Hematopoietic multipotent progenitor cell treated with erythropoietin and hydrocortisone succinate and interleukin-3 and kit ligand, for 6 days (in vitro differentiated cells): ENCODE measurements at places on chromosomes 16 and 17.

- DNase-seq = no peak
Measured at GRCh38 chr17:74597069-74597790, 5.1 kb upstream of the CD300LD start.

GRCh38 chr17:49991409-49991808 lies 3.6 kb downstream of the DLX3 start:
- DNase-seq = no peak

DNA sequence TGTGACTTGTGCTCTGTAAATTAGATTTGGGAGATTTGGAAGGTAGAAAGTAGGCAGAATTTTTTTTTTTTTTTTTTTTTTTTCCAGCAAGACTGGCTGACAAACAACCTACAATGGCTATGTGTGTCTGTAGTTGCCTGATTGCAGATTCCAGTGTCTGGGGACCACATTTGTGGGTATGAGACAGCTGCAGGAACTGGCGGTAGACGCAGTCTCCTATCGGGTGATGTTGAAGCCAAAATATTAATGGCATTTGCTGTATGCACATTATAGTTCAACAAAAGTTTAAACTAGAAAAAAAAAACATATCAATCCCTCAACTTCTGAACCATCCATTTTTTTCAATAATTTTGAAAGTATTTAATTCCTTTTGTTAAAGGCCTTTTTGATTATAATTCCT lies 665.2 kb downstream of the TOX3 start:
- DNase-seq = no peak

DNA sequence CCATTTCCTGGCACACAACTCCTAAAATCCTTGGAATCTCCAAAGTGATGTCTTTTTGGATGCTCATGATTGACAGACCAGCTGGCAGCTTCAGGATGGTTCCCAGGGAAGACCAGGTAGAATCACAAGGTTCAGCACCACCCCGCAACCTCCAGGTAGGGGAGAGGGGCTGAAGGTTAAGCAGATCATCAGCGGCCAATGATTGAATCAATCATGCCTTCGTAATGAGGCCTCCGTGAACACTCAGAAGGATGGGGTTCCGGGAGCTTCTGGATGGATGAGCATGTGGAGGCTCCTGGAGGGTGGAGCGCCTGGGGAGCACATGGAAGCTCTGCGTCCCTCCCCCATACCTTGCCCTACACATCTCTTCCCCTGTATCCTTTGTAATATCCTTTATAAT lies 185.9 kb downstream of the SEC14L1 start:
- no peak for DNase-seq

GRCh38 chr16:19436540-19436939 lies 18.9 kb downstream of the TMC5 start:
- no peak for DNase-seq

DNA sequence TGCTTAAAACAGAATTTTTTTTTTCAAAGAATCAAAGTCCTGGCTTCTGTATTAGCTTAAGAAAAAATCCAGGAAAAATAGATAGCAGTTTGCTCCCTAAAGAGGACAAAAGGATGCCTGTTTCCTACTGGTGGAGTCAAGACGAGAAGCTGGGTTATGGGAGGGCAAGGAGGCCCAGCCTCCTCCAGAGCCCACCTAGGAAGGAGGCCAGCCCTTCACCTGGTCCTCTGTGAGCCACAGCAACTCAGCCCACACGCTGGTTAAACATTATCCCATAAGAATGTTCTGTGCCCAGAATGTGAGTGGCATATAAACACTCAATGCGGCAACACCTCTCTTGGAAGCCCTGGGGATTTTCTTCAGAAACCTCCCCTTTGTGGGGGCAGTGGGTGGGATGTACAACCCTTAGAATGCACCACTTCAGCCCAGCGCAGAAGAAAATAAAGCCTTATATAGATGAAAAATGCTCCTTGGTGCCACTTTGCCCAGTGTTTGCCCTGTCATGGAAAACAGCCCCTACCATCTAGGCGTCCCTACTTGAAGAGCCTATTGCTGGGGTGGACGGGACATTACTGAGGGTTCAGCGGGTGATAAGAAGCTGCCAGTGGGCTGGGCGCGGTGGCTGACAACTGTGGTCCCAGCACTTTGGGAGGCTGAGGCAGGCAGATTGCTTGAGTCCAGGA lies 48.0 kb downstream of the TEKT5 start:
- DNase-seq = peak; percentile 24

DNA sequence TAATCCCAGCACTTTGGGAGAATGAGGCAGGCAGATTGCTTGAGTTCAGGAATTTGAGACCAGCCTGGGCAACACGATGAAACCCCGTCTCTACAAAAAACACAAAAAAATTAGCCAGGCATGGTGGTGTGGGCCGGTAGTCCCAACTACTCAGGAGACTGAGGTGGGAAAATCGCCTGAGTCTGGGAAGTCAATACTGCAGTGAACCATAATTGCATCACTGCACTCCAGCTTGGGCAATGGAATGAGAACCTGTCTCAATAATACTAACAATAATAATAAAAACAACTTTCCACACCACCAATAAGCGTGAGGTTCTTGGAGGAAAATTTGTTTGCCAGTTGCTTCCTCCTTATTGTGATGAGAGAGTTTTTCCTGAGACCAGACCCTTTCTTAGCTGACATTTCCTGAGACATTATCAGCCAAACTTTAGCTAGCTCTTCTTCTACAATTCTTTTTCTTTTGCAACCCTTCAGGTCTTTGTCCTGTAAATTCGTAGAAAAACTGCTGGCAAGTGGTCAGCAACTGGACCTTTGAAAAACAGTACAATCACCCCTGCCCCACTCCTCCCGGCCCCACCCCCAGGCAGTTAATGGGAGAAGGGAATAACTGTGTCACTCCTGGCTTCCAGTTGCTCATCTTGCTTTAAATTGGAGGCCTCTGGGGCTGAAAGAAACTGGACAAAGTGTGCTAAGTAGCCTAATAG lies 3.5 kb upstream of the EZH1 start:
- DNase-seq = no peak

- no peak for DNase-seq
Measured at GRCh38 chr17:82059272-82060000, 6.2 kb downstream of the DUS1L start.

GRCh38 chr17:55479903-55480302 lies 31.3 kb downstream of the SMIM36 start:
- DNase-seq = no peak

GRCh38 chr17:70271672-70272071 lies 102.3 kb downstream of the KCNJ2 start:
- no peak for DNase-seq

DNA sequence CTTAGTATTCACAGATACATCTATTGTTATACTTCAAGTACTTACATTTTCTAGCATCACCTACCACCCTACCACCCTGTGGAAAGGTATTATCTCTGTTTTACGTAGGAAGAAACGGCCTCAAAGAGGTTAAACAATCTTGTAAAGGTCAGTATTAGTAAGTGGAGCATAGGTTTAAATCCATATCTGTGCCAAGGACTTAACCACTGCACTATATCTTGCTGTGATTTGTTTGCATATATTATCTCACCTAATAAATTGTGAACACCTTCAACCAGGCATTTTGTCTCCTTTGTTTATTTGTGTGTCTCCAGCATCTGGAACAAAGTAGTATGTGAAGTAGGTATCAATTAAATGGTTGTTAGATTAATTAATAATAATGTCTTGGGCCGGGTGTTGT lies 27.3 kb downstream of the IGF2BP1 start:
- no peak for DNase-seq

- DNase-seq = no peak
Measured at GRCh38 chr16:86287664-86288201, 222.6 kb upstream of the FOXF1 start.

- DNase-seq = no peak
Measured at GRCh38 chr16:73215678-73216377, 167.9 kb upstream of the ZFHX3 start.

DNA sequence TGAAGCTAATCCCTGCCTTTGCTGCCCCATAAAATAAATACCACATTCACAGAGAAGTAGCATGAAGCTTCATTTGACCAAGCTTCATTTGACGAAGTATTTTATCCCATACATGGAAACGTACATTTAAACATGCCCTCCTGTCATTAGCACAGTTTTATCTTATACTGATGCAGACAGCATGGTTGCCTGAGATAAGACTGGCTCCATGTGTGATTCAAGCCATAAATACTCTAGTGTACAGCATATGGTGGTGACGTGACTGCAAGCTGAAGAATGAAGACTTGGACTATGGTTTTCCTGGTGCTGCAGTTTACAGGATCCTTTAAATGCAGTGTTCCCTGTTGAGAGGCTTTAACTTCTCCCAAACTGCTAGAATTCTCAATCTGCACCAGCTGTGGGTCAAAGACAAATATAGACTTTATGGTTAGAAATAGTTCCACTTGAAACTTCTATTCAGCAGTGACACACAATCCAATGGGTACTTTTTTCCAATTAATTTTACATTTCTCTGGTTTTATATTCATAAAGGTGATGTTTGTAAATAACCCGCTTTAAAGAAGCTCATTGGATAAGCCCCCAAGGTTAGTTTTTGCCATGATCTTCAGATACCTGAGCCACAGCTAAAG lies 64.9 kb downstream of the CYB561 start:
- peak; percentile 92 for DNase-seq

DNA sequence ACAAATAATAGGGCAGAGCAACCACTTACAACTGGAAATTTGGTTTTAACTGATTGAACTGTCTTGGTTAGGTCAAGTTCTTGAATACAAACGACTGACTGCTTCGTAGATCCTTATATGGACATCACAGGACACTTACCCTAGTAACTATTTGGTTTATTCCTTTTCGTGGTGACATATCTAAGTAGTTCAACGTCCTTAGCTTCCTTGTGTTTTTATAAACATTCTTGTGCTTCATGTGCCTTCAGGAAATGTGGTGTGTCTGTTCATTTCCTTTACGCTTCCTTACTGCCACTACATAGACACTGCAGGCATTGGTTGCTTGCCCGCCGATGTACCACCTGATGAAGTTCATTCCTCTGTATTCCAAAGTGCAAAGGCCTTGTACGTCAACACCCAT lies 59.3 kb downstream of the USP10 start:
- DNase-seq = no peak

DNA sequence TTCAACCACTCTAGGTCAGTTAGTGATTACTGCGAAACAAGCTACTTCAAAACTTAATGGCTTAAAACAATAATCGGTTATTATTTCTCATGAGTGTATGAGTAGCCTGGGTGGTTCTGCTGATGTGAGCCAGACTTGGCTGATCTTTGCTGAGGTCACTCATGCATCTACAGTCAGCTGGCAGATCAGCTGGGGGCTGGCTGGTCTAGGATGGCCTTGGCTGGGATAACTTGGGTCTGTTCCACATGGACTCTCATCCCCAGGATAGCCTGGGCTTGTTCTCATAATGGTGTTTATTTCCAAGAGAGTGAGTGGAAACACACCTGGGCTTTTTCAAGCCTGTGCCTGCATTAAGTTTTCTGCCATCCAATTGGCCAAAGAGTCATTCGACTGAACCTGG lies 13.0 kb downstream of the CCDC182 start:
- no peak for DNase-seq

DNA sequence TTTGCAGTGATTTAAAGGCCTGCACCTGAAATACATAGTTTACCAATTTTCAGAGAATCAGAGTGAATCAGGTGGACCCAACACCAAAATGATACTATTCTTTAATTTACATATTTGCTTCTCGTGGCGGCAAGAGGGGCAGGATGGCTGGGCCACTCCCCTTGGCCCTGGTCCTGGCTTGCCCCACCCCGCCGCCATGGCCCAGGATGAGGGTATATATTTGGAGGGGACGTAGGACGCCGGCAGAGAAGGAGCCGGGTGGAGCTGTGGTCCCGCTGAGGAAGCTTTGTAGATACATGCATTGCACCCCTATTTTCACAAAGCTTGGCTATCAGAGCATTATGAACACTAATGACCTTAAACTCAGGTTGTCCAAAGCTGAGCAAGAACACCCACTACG lies 43.5 kb downstream of the EFCAB13 start:
- DNase-seq = no peak

DNA sequence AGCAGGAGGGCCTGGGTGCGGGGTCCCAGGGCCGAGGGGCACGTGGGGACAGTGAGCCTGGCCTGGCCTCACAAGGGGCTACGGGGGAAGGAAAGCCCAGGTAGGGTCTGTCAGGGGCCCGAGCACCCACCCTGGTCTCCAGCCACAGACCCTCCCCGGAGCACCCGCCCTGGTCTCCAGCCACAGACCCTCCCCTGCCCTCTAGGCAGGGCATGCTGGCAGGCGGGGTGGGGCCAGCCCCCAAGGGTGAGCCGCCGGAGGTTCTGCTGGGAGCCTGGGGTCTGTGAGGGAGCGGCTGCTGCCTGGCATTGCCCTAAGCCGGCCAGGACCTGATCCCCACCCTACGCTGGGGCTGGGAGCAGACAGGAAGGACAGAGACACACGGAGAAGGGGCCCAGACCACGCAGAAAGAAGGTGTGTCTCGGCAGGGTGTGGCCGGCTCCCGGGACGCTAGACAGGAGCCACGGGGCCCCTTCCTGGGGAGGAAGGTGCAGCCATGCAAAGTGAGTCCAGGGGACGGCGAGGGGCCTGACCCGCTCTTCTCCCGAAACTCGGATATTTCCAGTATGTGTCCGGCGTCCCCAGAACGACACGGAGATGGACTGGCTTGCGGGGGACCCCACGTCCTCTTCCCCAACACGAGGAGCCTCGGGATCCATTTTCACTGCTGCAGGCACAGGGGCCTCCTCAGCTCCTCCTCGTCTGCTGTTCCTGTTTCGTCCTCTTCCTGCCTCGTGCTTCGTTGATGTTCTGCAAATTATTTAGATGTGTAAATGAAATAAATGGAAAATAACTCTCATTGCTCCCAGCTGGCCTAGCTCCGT lies 15.5 kb downstream of the UTS2R start:
- DNase-seq = no peak

DNA sequence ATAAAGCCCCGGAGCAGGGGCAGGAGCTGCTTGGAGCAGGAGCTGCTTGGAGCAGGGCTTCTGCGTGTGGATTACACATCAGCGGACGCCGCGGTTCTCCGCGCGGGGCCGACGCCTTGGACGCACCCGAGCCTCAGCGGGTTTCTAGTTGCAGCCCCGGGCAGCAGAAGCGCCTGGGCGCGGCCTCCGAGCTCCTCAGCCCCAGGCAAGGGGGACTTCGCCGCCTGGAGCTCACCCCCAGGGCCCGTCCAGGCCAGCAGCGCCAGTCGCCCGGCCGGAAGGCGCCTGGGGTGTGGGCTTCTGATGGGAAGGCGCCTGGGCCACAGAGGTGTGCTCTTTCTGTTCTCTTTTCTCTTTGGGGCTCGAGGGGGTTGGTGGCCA lies 6.3 kb downstream of the FOXF1 start:
- no peak for DNase-seq

GRCh38 chr16:79181419-79181818 lies 419.1 kb downstream of the MAF start:
- no peak for DNase-seq

- DNase-seq = peak; percentile 77
Measured at GRCh38 chr16:82229800-82230619, 60.0 kb upstream of the MPHOSPH6 start.
